Placental pericyte (primary cell): ENCODE measurements at places on chromosomes 6 and 20. TPM values are rescaled to one million over a fixed set of nuclear protein-coding genes. Genes with fewer than 3 reads are reported as not detected.

IL17A gene
- total RNA-seq = not detected in 2 replicates

F13A1 gene
- total RNA-seq = under 0.01 and 1.0 TPM in 2 replicates

BTN1A1 gene
- total RNA-seq = not detected in 2 replicates

CRIP3 gene
- total RNA-seq = not detected in 2 replicates

CRISP3 gene
- total RNA-seq = not detected in 2 replicates

SMLR1 gene
- not detected in 2 replicates for total RNA-seq

TNF gene
- under 0.01 and 0.29 TPM in 2 replicates for total RNA-seq

FAM217A gene
- not detected in 2 replicates for total RNA-seq

HRH3 gene
- not detected in 2 replicates for total RNA-seq

FAM83C gene
- not detected in 2 replicates for total RNA-seq

DEF6 gene
- total RNA-seq = 0.22 and 0.57 TPM in 2 replicates

FAM83B gene
- total RNA-seq = 0.44 and 0.86 TPM in 2 replicates

CFAP206 gene
- total RNA-seq = not detected in 2 replicates

INSM1 gene
- not detected in 2 replicates for total RNA-seq

STMN3 gene
- 9.2 and 41.1 TPM in 2 replicates for total RNA-seq

CST7 gene
- total RNA-seq = not detected in 2 replicates

MATN4 gene
- 0.22 TPM in 1 of 2 replicates, not detected in the other for total RNA-seq

SPATA25 gene
- 1.6 and 3.3 TPM in 2 replicates for total RNA-seq

SIM1 gene
- total RNA-seq = not detected in 2 replicates

NKAIN2 gene
- total RNA-seq = not detected in 2 replicates

FRMD1 gene
- total RNA-seq = not detected in 2 replicates

DNPH1 gene
- total RNA-seq = 33.1 and 43.1 TPM in 2 replicates

MAP7 gene
- total RNA-seq = 1.0 and 1.1 TPM in 2 replicates

CRISP2 gene
- total RNA-seq = not detected in 2 replicates

TRIM38 gene
- total RNA-seq = 9.2 and 9.4 TPM in 2 replicates

TMEM170B gene
- total RNA-seq = 1.1 and 3.1 TPM in 2 replicates

CYP39A1 gene
- total RNA-seq = 0.22 and 6.3 TPM in 2 replicates

NFATC2 gene
- total RNA-seq = 1.1 and 4.7 TPM in 2 replicates

LINC00237 gene
- total RNA-seq = not detected in 2 replicates

FITM2 gene
- 3.5 and 9.6 TPM in 2 replicates for total RNA-seq

TTBK1 gene
- not detected in 2 replicates for total RNA-seq

TRAPPC3L gene
- total RNA-seq = under 0.01 TPM in 1 of 2 replicates, not detected in the other

DSP gene
- 0.22 and 10.0 TPM in 2 replicates for total RNA-seq

PNPLA1 gene
- 0.14 TPM in 1 of 2 replicates, not detected in the other for total RNA-seq

BHLHE23 gene
- not detected in 2 replicates for total RNA-seq

MUC21 gene
- not detected in 2 replicates for total RNA-seq

ADGB gene
- total RNA-seq = not detected in 2 replicates

HLA-DMB gene
- total RNA-seq = 0.14 TPM in 1 of 2 replicates, not detected in the other

TNFRSF6B gene
- 3.9 and 35.9 TPM in 2 replicates for total RNA-seq

STX11 gene
- 1.0 and 2.6 TPM in 2 replicates for total RNA-seq

PRDM13 gene
- not detected in 2 replicates for total RNA-seq

LAMA5 gene
- 53.8 and 64.3 TPM in 2 replicates for total RNA-seq

XKR7 gene
- total RNA-seq = not detected in 2 replicates

VWA7 gene
- 0.14 and 0.44 TPM in 2 replicates for total RNA-seq

IMPG1 gene
- not detected in 2 replicates for total RNA-seq

OXT gene
- total RNA-seq = not detected in 2 replicates

DEFB124 gene
- total RNA-seq = not detected in 2 replicates

TEAD3 gene
- 18.2 and 26.9 TPM in 2 replicates for total RNA-seq

DACT2 gene
- total RNA-seq = 0.29 and 0.88 TPM in 2 replicates

MCCD1 gene
- total RNA-seq = not detected in 2 replicates

MRPL14 gene
- total RNA-seq = 24.3 and 42.5 TPM in 2 replicates

LZTS3 gene
- total RNA-seq = 6.0 and 6.3 TPM in 2 replicates
